Gastrocnemius medialis (tissue), 4 donors: ENCODE measurements at places on chromosomes 4 and X. TPM values are rescaled to one million over a fixed set of nuclear protein-coding genes. Genes with fewer than 3 reads are reported as not detected.

- no peak for DNase-seq
These were observed 404.1 kb downstream of the AFF2 start for GRCh38 chrX:148904421-148905111.

DNA sequence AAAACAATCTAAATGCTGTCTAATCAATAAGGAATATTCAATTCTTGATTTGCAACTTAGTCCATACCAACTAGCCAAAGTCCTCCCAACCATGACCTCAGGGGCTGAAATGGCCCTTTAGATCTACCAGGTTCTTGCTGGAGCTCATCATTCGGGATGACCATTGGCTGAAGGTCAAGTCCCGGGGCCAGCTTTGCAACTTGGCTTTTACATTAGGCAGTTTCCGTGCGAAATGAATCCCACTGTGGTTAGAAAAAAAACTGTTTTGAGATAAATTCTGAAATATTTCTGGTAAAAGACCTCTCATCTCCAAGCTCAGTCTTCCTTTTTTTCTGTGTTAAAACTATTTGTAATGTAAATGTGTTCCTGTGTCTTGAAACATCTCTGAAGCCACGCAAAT, 178.6 kb downstream of the TENM3 start:
- no peak for DNase-seq

DNA sequence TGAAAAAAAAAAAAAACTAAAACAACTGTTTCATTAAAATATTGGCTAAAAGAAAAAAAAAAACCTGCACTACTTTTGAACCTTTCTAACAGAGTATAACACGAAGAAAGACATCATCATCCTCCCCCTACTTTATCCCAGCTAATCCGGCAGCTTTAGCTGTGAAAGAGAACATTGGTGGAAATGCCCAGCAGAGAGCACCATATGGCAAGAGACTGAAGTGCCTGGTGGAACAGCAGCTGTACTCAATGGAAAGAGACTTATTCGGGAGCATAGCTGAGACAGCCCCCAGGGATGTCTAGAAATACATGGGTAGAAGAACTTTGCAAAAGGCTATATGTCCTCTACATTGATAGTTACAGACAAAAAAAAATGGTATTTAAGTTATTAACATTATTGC, 30.3 kb downstream of the STPG2 start:
- DNase-seq: no peak

DNA sequence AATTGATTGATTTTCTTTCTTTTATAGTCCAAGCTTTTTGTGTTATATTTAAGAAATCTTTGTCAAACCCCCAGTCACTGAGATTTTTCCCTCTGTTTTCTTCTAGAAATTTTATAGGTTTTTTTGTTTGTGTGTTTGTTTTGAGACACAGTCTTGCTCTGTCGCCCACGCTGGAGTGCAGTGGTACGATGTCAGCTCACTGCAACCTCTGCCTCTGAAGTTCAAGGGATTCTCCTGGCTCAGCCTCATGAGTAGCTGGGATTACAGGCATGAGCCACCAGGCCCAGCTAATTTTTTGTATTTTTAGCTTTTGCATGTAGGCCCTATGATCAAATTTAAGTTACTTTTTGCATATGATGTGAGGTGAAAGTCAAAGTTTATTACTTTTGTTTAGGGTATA, 20.9 kb upstream of the FBXW7 start:
- DNase-seq: no peak

TKTL2 gene
- total RNA-seq: not detected

DNA sequence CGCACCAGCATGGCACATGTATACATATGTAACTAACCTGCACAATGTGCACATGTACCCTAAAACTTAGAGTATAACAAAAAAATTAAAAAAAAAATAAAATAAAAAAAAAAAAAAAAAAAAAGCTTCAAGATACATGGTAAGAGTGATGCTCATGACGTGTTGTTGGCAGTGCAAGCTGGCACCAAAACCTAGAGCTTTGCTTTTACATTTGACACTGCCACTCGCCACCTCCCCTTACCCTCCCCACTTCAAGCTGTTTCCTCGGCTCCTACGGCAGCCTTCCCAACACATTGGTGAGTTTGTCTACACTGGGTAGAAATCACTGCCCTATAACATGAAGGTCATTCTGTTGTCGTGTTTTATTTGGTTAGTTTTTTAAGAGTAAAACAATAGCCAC, 197.6 kb upstream of the ANXA3 start:
- DNase-seq: no peak

DNA sequence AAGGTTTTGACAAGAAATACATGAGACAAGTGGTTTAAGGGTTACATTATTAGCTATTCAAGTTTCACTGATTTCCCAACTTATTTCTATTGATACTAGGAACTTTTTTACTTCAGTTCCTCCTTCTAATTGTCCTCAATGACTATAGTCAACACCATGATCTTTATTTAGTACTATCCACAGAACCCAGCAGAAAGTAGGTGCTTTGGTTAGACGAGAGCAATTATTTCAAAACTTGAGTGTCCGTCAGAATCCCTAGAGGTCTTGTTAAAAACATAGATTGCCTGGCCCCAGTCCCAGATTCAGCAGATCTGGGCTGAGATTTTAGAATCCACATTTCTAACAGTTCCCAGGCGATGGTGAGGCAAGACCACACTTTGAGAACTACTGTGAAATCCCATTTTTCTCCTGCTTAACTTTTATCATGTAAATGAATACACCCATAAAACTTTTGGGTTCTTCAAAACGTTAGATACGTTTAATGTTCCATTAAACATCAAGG, 17.9 kb downstream of the EXOC1 start:
- DNase-seq: no peak

DNA sequence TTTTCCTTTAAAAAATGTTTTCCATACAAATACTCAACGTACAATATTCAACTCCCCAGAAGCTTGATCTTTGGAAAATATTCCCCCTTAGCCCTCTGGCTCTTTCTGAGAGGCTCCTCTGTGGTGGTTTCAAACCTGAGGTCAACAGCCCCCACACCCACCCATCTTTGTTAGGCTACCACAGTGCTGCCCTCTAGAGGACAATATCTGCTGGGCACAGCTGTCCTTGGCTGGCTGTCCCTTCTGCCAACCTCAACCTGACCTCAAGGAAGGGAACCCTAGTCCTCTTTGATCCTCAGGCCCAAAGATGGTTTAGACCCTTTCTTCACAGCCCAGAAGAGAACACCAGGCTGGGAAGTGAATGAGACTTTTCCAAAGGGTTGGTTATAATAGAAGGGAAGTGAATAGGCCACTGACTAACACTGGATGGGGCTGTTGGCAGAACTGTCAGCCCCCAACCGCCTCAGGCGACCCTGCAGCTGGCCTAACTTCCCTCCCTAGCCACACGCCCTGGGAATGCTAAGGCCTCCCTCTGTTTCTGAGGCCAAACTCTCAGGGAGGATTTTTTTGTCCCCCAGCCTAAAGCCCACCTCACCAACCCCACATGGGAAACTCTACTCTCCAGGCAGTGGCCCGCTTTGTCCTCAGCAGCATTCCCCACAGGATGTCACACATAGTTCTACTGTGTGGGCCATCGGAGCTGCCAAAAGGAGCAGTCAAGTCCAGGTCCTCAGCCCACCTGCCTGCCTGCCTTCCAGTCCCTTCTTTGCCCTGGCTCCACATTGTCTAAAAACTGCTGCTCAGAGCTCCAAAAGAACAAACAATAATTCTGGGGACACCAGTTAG, 34.3 kb downstream of the NYX start:
- no peak for DNase-seq

GRCh38 chrX:110331444-110332030, 13.7 kb upstream of the AMMECR1 start:
- no peak for DNase-seq

BLTP1 gene
- 46.4 TPM for total RNA-seq

- DNase-seq: no peak
These were observed 2.0 kb downstream of the PDZD4 start for GRCh38 chrX:153828308-153828707.

WDR1 gene
- total RNA-seq: 69.7 TPM

GRCh38 chr4:14091531-14091930, 464.0 kb upstream of the BOD1L1 start:
- DNase-seq: no peak

TCEAL6 gene
- total RNA-seq: not detected

PCSK1N gene
- total RNA-seq: not detected

AMBN gene
- total RNA-seq: not detected

DNA sequence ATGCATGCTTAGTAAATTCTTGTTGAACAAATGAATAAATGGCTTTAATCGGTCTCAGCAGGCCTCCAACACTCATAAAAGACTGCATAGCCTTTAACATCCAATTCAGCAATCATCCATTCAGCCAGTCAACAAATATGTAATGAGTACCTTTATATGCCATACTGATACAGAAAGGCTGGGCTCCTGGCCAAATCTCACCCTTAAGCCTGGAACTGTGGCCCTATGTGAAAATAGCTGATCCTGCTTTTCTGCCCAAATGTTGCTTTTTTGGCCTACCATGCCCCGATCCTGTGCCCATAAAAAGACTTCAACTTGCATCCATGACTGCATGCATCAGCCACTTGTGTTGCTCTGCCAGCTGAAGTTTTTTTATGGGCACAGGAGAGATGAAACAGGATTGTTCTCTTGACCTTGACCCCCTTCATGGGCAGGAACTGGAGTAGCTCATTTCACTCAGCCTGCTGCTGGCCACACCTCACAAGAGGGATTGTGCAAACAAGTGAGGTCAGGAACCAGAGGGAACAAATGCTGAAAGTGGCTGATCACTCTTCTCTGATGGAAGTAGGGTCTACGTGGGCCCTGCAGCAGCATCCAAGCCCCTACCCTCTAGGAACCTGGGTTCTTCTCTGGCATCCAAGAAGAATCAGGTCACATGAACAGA, 75.6 kb downstream of the NPY1R start:
- DNase-seq: no peak

- no peak for DNase-seq
These were observed 47.8 kb downstream of the NIPAL1 start for GRCh38 chr4:48064349-48064748.

SORCS2 gene
- total RNA-seq: 0.07 TPM

PCYT1B gene
- total RNA-seq: 0.07 TPM

- no peak for DNase-seq
These were observed 53.4 kb downstream of the IRF2 start for GRCh38 chr4:184420881-184421416.

DKK2 gene
- not detected for total RNA-seq

- no peak for DNase-seq
These were observed 16.6 kb downstream of the CHST7 start for GRCh38 chrX:46589977-46590723.

DNA sequence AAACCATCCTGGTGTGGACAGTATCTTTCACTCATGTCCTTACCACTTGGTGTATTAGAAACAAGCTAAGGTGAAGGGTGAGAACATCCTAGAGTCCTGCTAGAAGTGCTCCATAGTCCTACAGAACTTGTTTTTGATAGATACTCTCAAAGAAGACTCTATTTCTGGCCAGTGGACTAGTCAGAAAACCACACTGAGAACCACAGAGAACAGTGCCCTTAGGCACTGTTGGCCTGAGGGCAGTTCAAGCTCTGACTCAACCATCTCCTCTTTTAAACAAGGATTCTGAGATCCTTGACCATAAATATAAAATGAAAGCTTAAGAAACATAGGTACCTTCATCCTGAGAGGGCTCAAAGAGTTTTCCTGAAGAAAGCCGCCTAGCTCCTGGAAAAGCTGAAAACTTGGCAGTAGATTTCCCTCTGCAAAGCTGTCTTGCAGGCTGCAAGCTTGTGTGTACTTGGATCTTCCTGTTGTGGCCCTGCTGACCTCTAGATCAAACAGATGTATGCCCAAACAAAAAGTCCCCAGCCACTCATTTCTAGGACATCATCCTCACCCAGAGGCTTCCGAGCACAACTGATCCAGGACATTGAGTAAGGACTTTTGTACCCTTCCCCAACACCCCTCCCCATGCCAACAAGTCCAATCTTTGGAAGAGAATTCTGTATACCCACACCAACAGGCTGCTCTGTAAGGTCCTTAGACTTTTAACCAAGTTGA, 111.6 kb upstream of the CXCL13 start:
- DNase-seq: no peak

- no peak for DNase-seq
These were observed 2159.4 kb upstream of the AGA start for GRCh38 chr4:179601671-179602070.

DNA sequence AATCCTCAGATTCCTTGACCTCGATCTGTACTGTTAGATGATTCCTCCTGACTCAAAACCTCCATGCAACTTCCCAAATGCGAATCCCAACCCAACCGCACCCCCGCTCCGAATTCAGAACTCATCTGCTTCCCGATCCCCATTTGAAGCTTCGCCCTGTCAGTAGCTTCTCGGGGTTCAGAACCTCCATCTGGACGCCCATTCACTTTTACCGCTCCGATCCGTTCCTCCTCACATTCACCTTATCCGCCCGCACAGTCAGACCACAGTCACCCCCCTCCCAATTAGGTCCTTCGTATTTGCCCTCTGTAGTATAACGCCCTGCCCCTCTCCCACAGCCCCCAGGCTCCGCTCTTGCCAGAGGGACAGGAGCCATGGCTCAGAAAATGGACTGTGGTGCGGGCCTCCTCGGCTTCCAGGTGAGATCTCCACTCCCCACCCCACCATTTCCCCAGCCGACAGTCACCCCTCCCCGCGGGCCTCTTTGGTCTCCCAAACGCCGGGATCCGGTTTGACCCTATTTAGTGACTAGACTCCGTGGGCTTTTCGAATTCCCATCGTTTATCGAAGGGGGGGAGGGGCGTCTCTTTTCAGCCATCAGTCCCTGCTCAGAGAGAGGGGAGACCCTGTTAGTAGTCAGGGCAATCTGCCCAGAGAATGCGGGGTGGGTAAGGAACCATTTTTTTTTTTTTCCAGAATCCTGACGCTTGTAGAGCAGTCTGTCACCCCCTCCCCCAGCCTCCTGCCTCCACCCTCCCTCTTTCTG, 691 bp downstream of the MAGED1 start:
- no peak for DNase-seq

DNA sequence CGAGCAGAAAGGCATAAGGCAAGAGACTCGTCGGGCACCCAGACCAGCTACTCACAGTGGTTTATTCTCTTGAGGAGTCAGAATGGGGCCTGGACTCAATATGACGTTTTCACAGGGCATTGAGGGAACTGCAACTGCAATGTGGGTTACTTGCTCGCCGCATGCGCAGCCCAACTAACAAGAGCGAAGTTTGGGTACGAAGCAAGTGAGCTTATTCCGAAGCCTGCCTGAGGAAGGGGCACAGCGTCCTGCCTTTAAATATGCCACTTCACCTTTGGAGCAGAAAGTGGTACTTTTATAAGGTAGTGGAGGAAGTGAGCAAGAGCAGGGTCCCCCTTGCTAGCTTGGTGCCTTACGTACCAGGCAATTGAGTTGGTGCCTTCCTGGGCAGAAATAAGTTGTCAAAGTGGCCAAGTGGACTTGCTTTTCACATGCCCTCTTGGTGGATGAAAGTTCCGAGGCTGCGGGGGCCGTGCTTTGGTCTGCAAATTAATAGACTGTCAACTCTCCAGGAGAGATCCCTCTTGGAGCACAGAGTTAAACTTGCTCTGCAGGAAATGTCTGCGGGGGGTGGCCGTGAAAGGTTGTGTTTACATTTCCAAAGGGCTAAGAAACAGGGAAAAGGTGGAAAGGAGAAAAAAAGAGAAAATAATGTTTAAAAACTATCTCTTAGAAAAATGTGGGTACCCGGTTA, 480.4 kb downstream of the TRIML1 start:
- DNase-seq: no peak
